ENCODE measurements at places on chromosomes 13 and 19. TPM values are rescaled to one million over a fixed set of nuclear protein-coding genes. Genes with fewer than 3 reads are reported as not detected.

The C13orf42 gene
- not detected for total RNA-seq

The MFSD12 gene
- total RNA-seq = 93.6 TPM

The RAB3A gene
- total RNA-seq = not detected

The DIAPH3 gene
- 12.4 TPM for total RNA-seq

The ZNF540 gene
- total RNA-seq = not detected

The ZNF471 gene
- 0.12 TPM for total RNA-seq

DNA sequence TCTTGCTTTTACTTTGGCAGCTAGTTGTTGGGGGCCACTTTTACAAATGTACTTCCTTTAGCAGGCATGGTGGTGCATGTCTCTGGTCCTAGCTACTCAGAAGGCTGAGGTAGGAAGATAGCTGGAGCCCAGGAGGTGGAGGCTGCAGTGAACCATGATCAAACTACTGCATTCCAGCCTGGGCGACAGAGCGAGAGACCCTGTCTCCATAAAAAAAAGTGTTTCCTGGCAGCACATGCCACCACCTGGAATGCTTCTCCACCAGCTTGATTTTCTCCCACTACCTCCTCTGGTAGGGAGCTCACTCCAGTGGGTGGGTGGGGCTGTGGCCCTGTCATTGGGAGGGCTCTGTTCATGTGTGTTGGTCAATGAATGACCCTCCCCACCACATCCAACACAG lies 12.5 kb downstream of the FZR1 start:
- DNase-seq = no peak

- peak; percentile 43 for DNase-seq
Observed at GRCh38 chr13:114064450-114065140, 67.8 kb downstream of the RASA3 start.

- no peak for DNase-seq
Observed at GRCh38 chr13:32837307-32837972, 178.8 kb upstream of the KL start.

DNA sequence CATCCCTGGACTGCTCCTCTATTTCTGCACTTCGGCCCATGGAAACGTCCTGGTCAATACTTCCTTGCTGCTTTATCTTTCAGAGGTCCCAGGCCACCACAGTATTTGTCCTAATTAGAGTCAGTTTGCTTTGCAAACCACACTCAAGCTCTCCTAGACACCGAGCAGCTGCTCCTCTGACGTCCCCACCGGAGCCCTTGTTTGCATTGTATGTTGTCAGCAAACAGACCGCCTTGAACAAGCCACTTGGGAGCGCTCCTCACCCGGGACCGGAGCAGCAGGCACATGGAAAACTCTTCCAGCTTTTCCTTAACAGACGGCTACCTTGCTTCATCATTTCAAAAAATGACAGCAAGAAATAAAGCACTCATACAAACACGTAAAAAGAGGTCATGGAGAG lies 51.5 kb upstream of the GTF3A start:
- DNase-seq = no peak

DNA sequence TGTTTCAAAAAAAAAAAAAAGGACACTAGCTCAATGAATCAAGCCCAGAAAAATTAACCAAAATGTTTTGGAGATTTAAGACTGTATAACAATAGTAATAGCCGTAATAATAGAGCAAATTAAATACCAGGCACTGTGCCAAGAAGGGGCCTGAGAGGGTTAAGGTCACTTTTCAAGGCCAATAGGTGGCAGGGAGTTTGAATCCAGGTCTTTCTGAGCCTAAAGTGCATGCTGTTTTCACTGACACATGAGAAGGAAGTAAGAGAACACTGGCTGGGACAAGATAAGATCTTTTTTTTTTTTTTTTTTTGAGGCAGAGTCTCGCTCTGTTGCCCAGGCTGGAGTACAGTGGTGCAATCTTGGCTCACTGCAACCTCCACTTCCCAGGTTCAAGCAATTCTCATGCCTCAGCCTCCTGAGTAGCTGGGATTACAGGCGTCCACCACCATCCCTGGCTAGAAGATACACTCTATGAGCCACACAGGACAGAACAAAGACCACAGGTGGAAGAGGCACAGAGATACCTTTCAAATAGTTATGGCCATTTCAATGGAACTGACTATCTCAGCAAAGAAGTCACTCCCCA lies 7.7 kb downstream of the FFAR2 start:
- DNase-seq = no peak

- no peak for DNase-seq
Observed at GRCh38 chr13:50306156-50306555, 290.9 kb downstream of the KCNRG start.

- peak; percentile 86 for DNase-seq
Observed at GRCh38 chr19:5031231-5032100, 62.6 kb downstream of the KDM4B start.

DNA sequence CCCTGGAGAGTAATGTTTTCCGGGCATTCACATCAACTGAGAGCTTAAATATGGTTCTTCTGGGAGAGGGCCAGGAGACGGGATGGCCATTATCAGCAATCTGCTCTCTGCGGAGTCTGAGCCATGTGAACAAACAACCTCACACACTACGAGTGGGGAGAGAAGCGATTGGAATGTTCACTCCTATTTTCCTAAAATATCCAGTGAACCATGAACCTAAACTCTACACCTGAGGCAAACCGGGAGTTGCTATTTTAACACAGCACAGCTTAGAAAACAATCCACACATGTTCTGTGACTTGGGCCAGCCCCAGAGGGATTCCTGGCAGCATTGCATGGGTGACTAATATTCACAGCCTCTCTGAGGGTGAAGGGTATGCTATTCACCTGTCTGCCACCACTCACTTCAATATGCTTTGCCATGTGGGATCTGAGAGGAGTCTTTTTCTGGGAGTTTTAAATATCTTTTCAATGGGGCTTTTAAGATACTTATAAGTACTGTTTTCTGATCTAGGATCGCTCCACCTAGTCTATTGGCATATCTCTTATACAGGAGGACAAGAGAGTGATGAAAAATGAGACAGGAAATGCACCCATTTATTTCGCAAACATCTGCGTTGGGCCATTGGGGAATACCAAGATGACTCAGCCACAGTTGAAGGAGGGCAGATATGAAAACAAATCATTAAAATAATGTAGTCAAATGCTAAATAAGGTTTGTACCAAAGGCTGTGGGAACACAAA lies 72.6 kb upstream of the SERP2 start:
- DNase-seq = peak; percentile 87

- DNase-seq = no peak
Observed at GRCh38 chr19:43564800-43565199, 10.5 kb downstream of the XRCC1 start.
